Epithelial cell of proximal tubule (primary cell): ENCODE measurements at places on chromosomes 4 and X.

GRCh38 chr4:147950841-147951240 is 219.0 kb downstream of the ARHGAP10 start:
- no peak for DNase-seq

DNA sequence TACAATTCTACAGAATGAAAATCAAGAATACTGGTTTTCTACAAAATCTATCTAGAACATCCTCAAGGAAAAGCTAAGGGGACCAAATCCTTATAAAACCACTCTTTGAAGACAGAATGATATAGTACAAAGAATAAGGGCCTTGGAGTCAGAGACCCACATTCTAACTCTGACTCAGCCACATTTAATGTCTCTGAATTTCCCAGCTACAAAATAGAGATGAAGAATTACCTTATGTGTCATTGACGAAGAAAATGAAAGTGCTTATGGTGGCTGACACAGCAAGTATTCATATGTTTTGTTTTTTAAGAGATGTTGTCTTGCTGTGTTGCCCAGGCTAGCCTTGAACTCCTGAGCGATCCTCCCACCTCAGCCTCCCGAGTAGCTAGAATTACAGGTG is 35.9 kb upstream of the CXorf38 start:
- no peak for DNase-seq

DNA sequence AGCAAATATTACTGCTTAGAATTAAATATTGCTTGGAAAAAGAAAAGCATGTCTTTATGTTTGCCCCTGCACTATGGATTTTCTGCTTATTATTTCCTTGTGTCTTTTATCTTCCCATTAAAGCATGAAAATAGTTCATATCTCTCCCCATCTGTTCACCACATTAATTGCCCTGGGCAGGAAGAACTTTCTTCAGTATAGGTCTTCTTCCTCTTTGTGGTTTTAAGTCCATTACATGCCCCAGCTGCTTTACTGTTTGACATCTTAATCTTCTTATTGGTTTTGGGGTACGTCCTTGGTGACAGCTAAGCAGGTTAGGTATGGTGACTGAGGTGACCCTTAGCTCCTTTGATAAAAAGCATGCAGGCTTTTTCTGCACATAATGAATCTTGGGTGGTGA is 157.3 kb downstream of the AASDH start:
- no peak for DNase-seq

DNA sequence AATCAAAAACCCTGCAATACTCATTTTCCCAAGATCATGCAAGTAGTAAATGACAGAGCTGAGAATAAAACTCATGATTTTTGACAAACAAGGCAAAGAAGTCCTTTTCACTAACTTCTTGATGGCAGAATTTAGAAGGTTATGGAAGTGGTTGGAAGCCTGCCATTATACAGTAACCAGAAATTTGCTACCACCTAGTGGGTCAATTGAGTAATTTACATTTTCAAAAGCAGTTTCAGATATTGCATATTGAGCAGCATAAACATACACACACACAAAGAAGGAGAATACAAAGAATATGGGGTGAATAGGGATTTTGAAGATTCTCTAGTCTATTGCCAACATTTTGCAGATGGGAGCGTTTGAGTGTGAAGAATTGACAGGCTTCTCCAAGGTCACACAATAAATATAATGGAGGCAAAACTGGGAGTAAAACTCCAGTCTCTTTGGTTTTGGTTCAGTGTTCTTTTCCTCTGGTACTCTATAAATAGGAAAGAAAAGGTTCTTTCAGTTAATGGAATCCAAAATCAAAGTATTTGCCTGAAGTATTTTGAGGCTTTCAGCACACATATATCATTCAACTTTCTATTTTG is 70.2 kb downstream of the GC start:
- peak; percentile 15 for DNase-seq

GRCh38 chrX:16601885-16602284 is 48.1 kb upstream of the S100G start:
- DNase-seq, result no peak

GRCh38 chr4:79147251-79147650 is 178.6 kb downstream of the NAA11 start:
- no peak for DNase-seq

DNA sequence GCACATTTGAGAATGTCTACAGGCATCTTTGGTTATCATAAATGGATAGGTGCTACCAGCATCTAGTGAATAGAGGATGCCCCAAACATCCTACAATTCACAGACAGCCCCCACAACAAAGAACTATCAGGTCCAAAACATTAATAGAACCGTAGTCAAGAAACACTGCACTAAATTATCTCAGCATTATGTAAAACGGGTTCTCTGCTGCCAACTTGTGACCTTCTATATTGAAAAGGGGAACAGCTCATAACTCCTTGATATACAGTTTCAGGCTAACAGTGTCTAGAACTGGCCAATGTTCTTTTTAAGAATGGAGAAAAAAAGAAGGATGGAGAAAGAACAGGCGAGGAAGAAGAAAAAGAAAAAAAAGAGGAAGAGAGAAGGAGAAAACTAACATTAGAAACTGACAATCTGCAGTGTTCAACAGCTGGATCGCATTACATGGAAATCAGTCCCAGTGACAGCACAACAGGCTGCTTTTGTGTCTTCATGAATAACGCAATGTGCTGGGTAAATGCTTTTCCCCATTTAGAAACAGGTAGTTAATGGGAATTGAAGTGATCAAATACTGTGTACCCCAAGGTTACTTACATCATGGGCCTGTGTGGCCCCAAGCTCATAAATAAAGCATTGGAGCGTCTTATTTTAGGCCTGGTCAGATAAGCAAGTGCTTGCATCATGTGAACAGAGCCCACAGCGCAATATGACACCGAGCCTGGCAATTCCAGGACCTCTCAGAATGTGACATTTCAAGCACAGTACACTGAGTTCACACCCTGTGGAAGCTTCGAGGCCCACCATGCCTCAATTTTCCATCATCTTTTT is 339.5 kb downstream of the DHX15 start:
- no peak for DNase-seq

DNA sequence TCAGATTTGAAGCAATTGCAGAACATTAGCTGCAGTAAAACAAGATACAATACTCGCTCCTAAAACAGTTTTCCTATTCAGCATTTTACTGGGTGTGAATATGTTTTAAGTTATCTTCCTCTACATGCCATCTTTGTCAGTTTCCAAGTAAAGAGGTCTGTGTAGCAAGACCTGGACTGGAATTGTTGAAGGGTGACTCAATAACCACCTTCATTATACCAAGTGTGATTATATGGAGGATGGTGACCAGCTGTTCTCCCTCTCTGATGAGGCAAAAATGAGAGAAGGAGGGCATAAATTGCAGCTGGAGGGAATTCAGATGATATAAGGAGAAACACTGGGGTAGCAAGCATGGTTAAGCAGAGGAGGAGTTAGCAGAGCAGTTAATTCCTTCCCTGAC is 922.1 kb upstream of the SLIT2 start:
- no peak for DNase-seq

- no peak for DNase-seq
These were observed 52.1 kb upstream of the TEX13D start for GRCh38 chrX:124280294-124280902.

DNA sequence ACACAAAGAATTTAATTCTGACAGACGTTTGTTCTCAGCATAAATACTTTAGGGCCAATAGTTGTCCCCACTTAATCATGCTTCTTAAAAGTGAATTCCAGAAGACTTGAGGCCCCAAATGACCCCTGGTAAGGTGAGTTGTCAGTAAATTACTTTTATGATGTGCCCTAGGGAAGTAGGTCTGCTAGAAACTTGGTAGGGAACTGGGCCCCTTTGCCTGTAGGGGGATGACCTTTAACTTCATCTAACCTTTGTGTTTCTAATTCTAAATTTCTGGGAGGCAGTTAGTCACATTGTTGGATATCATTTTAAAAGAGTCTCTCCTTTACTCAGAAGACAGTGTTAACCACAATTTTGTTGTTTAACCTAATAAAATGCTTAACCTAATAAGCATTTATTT is 28.8 kb downstream of the HHIP start:
- DNase-seq, result no peak

DNA sequence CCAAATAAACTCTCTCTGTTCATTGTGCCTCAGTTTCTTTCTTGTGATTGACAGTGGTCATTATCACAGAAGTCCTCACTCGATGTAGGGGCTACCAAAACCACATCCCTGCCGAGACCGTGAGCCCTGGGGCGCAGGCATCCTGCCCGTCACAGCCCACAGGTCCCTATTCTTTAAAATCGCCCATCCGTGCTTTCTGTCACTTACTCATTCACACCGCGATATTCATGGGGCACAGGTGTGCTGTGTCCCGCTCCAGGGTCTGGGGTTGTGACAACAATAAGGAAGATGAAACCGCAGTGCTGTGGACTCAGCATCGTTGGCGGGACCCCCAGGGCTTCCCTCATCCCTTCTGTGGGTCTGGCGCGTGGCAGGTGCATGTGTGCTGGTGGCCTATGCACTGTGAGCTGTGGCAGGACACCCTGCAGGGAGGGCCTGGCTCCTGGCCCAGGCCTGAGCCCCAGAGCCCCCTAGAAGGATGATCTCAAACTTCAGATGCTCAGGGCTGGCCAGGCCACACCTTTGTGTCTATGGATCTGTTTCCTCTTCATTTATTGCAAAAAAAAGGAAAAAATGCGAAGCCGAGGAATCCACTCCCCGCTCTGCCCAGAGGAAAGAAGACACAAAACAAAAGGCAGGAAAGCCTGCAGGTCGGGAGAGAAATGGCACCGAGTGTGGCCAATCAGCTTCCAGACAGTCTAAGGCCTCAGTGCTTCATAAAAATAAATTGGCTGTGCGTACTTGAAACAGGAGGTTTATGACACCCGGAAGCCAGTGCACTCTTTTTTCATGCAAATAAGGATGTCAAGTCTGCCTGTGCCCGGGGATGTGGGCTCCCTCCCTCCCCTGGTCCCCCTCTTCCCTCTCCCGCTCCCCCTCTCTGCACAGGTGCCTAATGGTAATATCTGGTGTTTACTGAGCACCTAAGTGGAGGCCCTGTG is 109.5 kb upstream of the ADRA2C start:
- DNase-seq, result no peak

DNA sequence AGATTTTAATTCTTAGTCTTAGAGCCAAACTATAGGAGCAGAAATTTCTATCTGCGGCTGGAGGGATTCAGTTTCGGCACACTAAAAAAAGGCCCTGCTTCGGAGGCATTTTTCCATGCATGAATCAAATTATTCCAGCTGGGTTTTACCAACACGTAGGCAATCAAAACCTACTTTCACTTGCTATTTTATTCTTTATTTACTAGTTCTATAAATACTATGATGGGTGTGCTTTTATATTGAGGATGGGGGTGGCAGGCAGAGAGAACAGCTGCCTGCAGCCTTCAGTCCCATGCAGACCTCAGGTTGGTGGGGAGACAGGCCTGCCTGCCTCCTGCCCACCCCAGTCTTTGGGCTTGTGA is 609.8 kb downstream of the BCOR start:
- no peak for DNase-seq
